B cell (primary cell): ENCODE measurements at places on chromosomes 6 and 20. TPM values are rescaled to one million over a fixed set of nuclear protein-coding genes. Genes with fewer than 3 reads are reported as not detected.

- H3K4me3 ChIP-seq: no peak overlapping the region
- DNase-seq: no peak
- H3K27me3 ChIP-seq: no peaks in the 10 kb centered on the region
- no peaks in the 10 kb centered on the region for H3K4me1 ChIP-seq
- H3K36me3 ChIP-seq: no peaks in the 10 kb centered on the region
Measured at GRCh38 chr6:40135491-40136072, 201.3 kb upstream of the MOCS1 start.

- H3K27ac ChIP-seq: no peak overlapping the region
- no peak for DNase-seq
- H3K4me3 ChIP-seq: no peak overlapping the region
- no peaks in the 10 kb centered on the region for H3K36me3 ChIP-seq
- H3K4me1 ChIP-seq: no peaks in the 10 kb centered on the region
Measured at GRCh38 chr20:49399329-49399728, 83.1 kb downstream of the KCNB1 start.

- no peak overlapping the region for H3K4me3 ChIP-seq
- no peaks in the 10 kb centered on the region for H3K36me3 ChIP-seq
- H3K27ac ChIP-seq: no peak overlapping the region
- no peaks in the 10 kb centered on the region for H3K4me1 ChIP-seq
- H3K27me3 ChIP-seq: no peaks in the 10 kb centered on the region
Measured at GRCh38 chr6:37799263-37799644, 20.3 kb upstream of the ZFAND3 start.

Gene CNKSR3
- not detected in 2 replicates for total RNA-seq

DNA sequence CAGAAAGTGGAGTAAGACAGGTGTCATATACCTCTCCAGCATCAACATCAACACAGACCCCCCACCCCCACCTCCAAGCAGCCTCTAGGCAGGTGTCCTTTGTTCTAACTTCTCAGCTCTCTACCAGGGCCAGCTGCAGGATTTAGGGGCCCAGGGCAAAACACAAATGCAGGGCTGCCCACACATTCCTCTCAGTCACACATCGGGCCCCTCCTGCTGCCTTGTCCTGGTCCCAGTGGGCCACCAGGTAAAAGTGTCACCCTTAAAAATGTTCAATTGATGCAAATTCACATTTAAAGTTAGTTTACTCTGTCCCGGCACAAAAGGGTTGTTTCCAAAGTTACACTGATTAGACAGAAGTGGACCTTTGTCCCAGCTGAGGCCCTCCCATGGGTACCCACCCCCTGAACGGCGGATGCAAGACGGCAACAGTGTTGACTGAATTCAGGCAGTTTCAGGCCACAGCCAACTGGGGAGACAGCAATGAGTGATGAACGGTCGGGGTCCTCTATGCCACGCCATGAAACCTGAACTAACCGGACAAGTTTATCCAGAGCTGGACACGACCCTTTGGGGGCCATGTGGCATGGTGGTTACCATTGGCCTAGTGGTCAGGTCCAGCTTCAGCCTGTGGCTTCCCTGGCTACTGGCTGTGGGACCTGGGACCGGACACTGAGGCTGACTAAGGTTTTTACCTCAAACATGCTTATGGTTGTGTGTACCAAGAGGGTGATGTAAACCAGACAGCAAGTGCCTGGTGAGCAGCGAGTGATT is 52.2 kb upstream of the UNC93A start:
- no peaks in the 10 kb centered on the region for H3K27me3 ChIP-seq
- H3K36me3 ChIP-seq: no peaks in the 10 kb centered on the region
- H3K4me1 ChIP-seq: no peaks in the 10 kb centered on the region
- no peak for DNase-seq
- no peak overlapping the region for H3K4me3 ChIP-seq
- no peak overlapping the region for H3K27ac ChIP-seq

GRCh38 chr6:84979541-84979940 is 215.1 kb upstream of the TBX18 start:
- no peak overlapping the region for H3K27ac ChIP-seq
- DNase-seq: no peak
- no peaks in the 10 kb centered on the region for H3K36me3 ChIP-seq
- no peaks in the 10 kb centered on the region for H3K27me3 ChIP-seq

Gene NKAIN4
- not detected in 2 replicates for total RNA-seq

DNA sequence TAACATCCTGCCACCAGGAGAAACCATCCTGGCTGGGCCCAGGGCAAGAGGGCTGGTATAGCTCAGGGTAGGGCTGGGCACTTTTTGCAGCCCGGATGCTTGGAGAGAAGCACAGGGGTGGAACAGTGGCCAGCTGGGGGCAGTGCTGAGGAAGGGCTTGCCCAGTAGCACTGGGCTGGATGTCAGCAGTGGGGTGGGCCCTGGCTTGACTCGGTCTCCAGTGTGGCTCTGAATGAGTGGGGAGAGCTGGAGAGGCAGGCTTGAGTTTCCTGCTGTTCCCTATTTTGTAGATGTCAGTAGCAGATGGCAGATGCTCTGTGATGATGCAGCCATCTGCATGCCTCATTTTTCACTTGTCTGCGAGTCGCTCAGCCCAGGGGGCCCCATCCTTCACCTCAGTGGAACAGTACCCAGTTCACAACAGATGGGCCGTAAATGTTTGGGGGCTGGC is 56.3 kb upstream of the TULP1 start:
- no peak overlapping the region for H3K27ac ChIP-seq
- H3K4me1 ChIP-seq: no peaks in the 10 kb centered on the region
- DNase-seq: no peak
- H3K4me3 ChIP-seq: no peak overlapping the region
- H3K36me3 ChIP-seq: no peaks in the 10 kb centered on the region
- no peaks in the 10 kb centered on the region for H3K27me3 ChIP-seq

- DNase-seq: no peak
- H3K36me3 ChIP-seq: no peaks in the 10 kb centered on the region
- no peaks in the 10 kb centered on the region for H3K27me3 ChIP-seq
- no peak overlapping the region for H3K4me3 ChIP-seq
- H3K4me1 ChIP-seq: peaks cover 4% of the 10 kb centered on the region
Measured at GRCh38 chr6:159934181-159934580, 34.7 kb upstream of the IGF2R start.

Gene SLC4A11
- 1.6 and 2.7 TPM in 2 replicates for total RNA-seq

DNA sequence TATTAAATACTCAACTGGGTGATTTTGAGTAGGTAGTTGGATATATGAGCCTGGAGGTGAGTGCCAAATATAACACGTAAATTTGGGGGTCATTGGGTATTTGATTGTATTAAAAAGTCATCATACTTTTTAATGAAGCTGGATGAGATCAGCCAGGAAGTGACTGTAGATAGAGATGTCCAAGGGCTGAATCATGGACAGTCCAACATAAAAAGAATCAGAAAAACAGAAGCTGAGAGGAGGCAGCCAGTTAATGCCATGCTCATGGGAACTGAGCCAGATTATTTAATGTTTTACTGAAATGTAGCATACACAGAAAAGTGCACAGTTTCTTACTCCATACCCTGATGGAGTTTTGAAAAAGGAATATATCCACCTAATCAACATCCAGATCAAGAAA is 435.5 kb upstream of the PLCB4 start:
- H3K4me3 ChIP-seq: no peak overlapping the region
- H3K36me3 ChIP-seq: no peaks in the 10 kb centered on the region
- no peak for DNase-seq
- H3K27ac ChIP-seq: no peak overlapping the region
- H3K27me3 ChIP-seq: no peaks in the 10 kb centered on the region

DNA sequence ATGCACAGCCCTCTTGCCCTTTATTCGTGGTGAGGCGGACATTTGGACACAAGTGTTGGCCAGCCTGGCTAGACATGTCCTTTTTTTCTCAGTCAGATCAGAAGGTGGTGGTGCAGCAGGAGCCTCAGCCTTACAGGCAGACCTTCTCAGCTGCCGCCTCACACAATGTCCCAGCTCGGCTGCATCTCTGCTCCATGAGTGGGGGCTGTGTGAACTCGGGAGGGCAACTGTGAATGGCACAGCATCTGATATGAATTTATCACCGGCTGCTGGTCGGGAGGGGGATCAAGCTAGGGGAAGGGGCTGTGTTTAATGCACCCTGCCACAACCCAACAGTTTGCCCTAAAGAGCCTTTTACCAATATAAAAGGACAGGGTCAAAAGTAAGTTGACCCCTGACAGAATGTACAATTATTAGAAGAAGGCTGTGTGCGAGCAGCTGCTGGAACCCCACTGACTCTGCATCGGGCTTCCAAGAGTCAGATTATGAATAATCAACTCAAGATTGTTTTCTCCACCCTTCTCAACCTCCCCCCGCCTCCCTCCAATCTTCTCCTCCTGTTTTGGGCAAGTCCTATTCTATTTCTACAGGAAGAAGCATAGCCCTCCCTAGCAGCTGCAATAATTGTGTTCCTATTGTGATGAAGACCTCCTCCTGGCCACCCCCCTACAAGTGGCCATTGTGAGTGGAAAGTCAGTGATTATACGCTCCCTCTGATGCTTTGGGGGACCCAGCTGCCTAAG is 245.2 kb downstream of the PKHD1 start:
- H3K27ac ChIP-seq: no peak overlapping the region
- no peaks in the 10 kb centered on the region for H3K27me3 ChIP-seq
- DNase-seq: no peak
- no peaks in the 10 kb centered on the region for H3K36me3 ChIP-seq
- H3K4me3 ChIP-seq: no peak overlapping the region
- no peaks in the 10 kb centered on the region for H3K4me1 ChIP-seq

- H3K27ac ChIP-seq: no peak overlapping the region
- H3K27me3 ChIP-seq: no peaks in the 10 kb centered on the region
- peaks cover 2% of the 10 kb centered on the region for H3K36me3 ChIP-seq
- H3K4me3 ChIP-seq: no peak overlapping the region
- no peaks in the 10 kb centered on the region for H3K4me1 ChIP-seq
Measured at GRCh38 chr6:100678027-100678426, 203.1 kb downstream of the ASCC3 start.

Gene COL11A2
- 0.39 and 0.66 TPM in 2 replicates for total RNA-seq

DNA sequence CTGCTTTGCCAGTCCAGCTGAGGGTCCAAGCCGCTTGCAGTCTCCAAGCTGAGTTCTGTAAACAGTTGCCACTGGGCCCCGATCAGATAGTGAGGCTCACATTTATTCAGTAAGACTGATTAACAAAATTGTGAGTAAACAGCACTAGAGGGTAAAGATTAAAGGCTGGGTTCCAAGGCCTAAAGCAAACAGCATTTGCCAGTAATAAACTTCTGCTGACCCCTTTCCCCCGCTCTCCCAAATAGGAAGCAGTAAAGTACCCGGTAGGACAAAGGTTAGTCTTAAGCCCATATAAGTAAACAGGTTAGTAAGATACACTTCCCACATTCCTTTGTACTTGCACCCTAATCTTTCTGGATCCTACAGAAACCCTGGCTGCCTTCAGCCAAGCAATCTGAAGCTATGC is 181.8 kb downstream of the MEI4 start:
- DNase-seq: no peak
- no peak overlapping the region for H3K4me3 ChIP-seq
- H3K36me3 ChIP-seq: no peaks in the 10 kb centered on the region

Gene SLC17A1
- not detected in 2 replicates for total RNA-seq

DNA sequence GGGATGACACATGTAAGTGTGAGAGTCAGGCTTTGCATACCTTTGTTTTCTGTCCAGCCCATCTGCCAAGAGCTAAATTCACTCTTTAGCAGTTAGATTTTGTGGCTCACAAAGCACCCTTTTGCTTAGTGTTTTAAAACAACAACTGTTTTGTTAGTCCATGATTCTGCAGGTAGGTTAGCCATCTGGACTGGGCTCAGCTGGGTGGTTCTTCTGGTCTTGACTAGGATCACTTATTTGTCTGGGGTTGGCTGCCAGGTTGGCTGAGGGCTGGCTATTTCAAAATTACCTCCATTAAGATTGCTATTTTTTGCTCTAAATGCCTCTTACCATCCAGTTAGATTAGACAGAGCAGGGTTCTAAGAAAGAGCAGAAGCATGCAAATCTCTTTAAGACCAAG is 489.3 kb downstream of the BTBD3 start:
- H3K4me1 ChIP-seq: no peaks in the 10 kb centered on the region
- H3K4me3 ChIP-seq: no peak overlapping the region
- no peaks in the 10 kb centered on the region for H3K36me3 ChIP-seq
- no peaks in the 10 kb centered on the region for H3K27me3 ChIP-seq
- H3K27ac ChIP-seq: no peak overlapping the region

DNA sequence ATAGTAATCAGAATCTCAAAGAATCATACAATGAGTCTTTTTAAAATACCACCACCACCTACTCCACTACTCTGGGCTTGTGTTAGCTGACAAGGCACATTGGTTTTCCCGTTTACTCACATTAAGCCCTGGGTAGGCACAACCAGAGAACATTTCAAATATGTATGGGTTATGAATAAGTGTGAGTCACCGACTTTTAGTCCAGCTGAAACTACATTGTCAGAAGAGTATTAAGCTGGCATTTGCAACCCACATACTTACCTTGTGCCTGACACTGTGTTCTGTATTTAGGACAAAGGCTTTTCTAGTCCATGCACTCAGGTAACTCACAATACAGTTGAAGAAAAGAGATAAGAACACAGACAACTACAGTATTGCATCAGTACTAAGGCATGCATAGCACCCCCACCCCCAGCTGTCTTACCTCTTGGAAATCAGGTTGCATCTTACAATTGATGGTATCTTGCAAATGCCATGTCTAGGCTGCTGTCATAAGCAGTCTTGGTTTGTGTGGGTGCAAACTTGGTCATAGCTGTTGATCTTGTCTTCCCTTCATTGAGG is 40.3 kb upstream of the AHI1 start:
- no peaks in the 10 kb centered on the region for H3K4me1 ChIP-seq
- no peaks in the 10 kb centered on the region for H3K27me3 ChIP-seq
- DNase-seq: no peak

GRCh38 chr20:16479666-16480065 is 93.6 kb downstream of the KIF16B start:
- H3K27ac ChIP-seq: no peak overlapping the region
- no peaks in the 10 kb centered on the region for H3K36me3 ChIP-seq
- DNase-seq: no peak
- no peak overlapping the region for H3K4me3 ChIP-seq
- no peaks in the 10 kb centered on the region for H3K27me3 ChIP-seq

DNA sequence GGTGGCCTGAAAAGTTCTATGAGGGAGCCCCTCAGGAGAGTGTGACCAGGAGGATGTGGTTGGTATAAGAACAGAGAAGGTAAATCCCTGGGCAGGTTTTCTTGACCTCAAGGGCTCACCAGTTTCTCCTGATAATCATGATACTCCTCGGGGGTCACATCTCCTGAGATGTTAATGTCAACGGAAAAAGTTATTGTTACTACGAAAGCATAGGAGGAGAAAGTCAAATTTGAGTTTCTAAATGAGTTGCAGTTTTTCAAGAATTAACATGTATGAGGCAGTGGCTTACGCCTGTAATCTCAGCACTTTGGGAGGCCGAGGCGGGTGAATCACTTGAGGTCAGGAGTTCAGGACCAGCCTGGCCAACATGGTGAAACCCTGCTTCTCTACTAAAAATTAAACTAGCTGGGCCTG is 23.4 kb downstream of the MGME1 start:
- peaks cover 3% of the 10 kb centered on the region for H3K36me3 ChIP-seq
- H3K27ac ChIP-seq: no peak overlapping the region
- H3K4me3 ChIP-seq: no peak overlapping the region
- DNase-seq: no peak

- H3K27me3 ChIP-seq: no peaks in the 10 kb centered on the region
- H3K27ac ChIP-seq: no peak overlapping the region
- no peak overlapping the region for H3K4me3 ChIP-seq
- H3K36me3 ChIP-seq: no peaks in the 10 kb centered on the region
Measured at GRCh38 chr20:50646483-50646996, 44.8 kb downstream of the RIPOR3 start.
